Neural progenitor cell (in vitro differentiated cells): ENCODE measurements at places on chromosomes 11 and 22.

DNA sequence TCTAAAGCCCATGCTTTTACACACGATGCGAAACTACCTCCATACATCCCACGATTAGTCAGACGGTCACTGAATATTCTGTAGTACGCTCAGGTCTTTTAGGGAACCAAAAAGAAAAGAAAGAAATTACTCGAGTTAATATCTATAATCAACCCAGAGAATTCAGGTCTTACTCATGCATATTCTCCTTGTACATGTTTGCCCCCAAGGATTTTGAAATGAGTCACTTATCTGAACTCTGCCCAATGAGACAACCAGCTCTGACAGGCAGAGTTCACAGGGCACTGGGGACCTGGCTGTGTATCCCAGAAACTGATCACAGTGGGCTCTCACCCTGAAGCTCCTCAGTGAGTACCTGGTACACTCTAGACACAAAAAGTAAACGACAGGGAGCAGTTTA is 29.2 kb downstream of the RASSF10 start:
- DNase-seq = no peak

DNA sequence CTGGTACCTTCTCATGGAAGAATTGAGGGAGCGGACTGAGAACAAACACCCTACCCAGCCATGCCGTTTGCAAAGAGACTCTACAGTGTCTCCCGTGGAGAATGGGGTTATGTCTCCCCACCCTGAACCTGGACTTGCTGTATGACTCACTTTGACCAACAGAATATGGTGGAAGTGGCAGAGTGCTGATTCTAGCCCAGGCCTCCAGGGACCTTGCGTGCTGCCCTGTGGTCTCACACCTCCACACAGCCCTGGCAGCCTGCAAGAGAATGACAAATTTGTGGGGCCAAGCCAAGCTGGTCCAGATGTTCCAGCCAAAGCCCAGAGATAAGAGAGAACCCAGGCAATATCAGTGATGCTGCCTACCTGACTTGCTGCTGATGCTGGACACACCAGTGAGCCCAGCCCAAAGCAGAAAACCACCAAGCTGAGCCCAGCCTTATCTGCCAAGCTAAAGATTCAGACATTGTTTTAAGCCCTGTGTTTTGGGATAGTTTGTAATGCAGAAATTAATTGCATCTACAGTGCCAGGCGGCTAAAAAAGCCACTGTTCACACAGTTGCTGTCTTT is 8.1 kb upstream of the LINC01488 start:
- no peak for DNase-seq

GRCh38 chr11:83680321-83680720 is 394.2 kb upstream of the CCDC90B start:
- DNase-seq = peak; percentile 44

DNA sequence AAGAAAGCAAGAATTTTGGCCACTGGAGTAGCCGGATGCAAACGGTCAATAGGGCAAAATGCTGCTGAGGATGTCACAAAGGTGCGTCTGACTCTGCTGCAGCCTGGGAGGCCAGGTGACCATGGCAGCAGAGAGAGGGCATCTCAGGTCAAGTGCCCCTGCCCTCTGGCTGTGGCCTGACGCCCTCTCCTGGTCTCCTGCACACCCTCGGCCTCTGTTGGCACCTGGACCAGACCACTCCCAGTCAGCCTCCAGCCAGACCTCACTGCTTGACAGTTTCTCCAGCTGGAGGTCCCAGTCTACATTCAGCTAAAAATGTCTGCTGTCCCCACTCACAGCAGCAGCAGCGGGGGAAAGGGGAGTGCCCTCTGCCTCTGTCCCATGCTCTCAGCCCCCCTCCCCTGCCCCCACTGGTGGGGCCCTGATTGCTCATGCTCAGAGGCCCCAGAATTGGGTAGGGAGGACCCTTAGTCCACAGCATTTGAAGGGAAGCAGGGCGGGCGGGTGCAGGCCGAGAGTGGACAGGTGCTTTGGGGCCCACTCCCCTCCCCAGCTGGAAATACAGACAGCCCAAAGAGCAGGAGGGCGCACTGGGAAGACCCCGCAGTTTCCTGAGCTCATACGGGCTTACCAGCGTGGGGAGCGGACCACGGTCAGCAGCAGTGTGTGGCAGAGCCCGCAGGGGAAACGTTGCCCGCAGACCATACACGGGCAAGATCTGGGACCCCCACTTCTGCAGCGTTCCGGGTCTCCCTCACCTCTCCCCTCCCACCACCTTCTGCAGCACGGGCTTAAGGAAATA is 1.6 kb upstream of the BRSK2 start:
- peak; percentile 44 for DNase-seq

DNA sequence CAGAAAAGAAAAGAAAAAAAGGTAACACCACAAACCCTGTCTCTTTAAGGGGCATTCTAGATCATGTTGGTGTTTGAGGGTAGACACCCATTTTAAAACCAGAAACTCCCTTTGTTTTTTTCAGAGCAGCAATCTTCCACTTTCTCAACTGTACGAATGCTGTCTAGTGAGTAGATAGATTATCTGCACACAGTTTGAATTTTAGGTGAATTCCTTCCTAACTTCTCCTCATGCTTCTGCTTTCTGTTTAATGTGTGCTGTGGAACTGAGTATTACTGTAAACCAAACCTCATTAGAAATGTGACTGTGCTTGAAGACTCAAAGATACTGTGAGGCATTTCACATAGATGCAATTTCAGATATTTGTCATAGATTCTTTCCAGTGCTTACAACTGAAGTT is 102.4 kb downstream of the PRMT3 start:
- no peak for DNase-seq
